ENCODE measurements at places on chromosomes 5 and 9.

DNA sequence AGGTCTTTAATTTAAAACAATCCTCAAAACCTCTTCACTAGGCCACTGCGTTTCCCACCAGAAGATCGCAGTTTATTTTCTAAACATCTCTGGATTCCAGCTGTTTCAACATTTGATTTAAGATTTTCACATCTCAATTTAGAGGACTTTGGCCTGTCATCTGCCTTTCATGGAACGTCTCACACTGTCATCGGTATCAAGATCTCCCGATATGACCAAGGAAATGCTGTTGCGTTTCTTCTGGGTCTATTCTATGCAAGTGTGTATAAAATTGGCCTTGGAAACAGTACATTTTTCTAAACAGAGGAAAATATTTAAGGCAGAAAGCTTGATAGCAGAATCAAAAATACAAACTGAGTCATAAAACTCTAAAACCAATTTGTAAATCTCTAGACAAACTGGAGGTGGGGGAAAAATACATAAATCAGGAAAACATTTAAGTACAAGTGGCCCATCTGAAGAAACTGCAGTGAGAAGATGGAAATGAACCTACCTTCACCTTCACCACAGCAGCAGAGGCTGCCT is 53.6 kb upstream of the SIMC1 start:
- H3K27ac ChIP-seq = no peak overlapping the region
- no peak overlapping the region for H3K4me3 ChIP-seq
- H3K36me3 ChIP-seq = no peaks in the 10 kb centered on the region
- DNase-seq = no peak
- H3K4me1 ChIP-seq = no peaks in the 10 kb centered on the region
- no peaks in the 10 kb centered on the region for H3K27me3 ChIP-seq

DNA sequence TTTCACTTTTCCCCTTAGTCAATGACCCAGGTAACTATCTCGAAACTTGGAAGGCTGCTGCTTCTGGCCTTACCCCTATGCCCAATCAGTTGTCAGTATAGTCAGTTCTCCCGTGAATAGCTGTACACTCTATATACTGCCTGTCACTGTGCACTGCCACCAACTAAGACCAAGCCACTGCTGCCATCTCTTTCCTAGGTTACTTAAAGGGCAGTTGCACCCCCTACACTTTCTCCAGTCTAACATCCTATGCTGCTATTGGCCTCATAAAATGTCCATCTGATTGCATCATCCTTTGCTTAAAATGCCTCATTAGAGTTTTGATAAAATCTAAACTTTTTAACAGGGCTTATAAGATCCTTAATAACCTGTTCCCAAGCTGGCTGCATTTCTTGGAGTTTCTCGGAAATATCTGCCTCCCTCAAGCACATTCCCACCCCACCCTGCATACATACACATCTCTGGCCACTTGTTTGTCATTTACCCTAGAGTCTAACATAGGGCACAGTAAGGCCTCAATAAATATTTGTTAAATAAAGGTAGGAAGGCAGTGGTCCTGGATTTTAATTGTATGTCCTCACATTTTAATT is 32.8 kb upstream of the TNFAIP8 start:
- H3K27me3 ChIP-seq = no peaks in the 10 kb centered on the region
- peak overlapping the region; percentile 60 for H3K27ac ChIP-seq
- H3K4me3 ChIP-seq = no peak overlapping the region
- no peak for DNase-seq
- H3K4me1 ChIP-seq = peaks cover 95% of the 10 kb centered on the region

DNA sequence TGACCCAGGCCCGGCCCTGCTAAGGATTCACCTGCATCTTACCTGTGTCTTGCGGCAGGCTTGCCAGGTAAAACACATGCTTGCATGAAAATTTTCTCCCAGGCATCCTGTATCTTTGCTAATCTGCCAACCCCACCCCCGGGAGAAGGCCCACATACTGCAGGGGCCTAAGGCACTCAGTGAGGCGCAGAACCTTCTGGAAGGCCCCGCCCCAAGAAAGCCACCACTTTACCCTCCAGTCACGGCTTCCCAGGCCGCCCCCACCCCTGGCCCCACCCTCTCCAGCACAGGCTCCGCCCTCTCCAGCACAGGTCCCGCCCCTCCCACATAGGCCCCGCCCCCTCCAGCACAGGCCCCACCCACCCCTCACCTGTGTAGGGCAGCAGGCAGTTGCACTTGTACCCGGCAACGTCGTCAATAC is 29.8 kb upstream of the SEC16A start:
- peak; percentile 24 for DNase-seq
- H3K36me3 ChIP-seq = peaks cover 90% of the 10 kb centered on the region
- H3K4me1 ChIP-seq = no peaks in the 10 kb centered on the region

DNA sequence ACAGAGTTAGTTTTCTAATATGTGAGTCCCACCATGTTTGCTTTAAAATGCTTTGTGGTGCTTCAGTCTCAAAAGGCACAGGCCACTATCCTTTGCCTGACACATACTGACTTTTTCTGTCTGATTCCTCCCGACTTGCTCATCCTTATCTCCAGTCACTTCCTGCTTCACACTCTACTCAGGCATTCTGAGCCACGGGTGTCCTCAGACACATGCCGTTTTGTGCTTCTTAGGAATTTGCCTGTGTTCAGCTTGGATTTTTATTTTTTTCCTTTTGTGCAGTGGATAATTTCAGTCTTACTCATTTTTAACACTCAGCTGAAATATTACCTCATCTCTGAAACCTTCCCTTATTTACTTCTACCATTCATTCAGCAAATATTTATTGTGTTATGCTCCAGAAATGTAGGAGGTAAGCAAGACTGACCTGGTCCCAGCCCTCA is 54.1 kb downstream of the MAN2A1 start:
- peaks cover 19% of the 10 kb centered on the region for H3K36me3 ChIP-seq
- H3K4me1 ChIP-seq = peaks cover 5% of the 10 kb centered on the region
- DNase-seq = no peak
- H3K27me3 ChIP-seq = no peaks in the 10 kb centered on the region
- no peak overlapping the region for H3K4me3 ChIP-seq
- no peak overlapping the region for H3K27ac ChIP-seq

- no peak overlapping the region for H3K27ac ChIP-seq
- H3K4me3 ChIP-seq = no peak overlapping the region
- H3K27me3 ChIP-seq = no peaks in the 10 kb centered on the region
- no peaks in the 10 kb centered on the region for H3K36me3 ChIP-seq
These were observed 51.5 kb downstream of the PCSK1 start for GRCh38 chr5:96381526-96381925.

DNA sequence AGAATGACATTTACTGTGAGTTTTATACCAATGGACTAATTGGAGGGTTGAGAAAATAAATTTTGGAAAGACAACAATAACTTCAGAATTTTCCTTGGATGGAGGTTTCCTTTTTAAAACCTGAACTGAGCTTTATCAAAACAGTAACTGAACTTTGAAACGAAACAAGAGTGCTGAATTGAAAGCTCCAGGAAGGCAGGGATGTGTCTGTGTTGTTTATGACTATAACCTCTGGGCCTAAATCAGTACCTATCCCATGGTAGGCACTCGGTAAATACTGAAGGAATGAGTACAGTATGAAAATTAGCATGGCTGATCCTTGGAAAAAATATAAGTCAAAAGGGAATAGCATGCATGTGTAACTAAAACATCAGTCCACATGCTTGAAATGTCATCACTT is 93.9 kb downstream of the GHR start:
- no peaks in the 10 kb centered on the region for H3K27me3 ChIP-seq
- H3K36me3 ChIP-seq = no peaks in the 10 kb centered on the region
- H3K4me3 ChIP-seq = no peak overlapping the region

DNA sequence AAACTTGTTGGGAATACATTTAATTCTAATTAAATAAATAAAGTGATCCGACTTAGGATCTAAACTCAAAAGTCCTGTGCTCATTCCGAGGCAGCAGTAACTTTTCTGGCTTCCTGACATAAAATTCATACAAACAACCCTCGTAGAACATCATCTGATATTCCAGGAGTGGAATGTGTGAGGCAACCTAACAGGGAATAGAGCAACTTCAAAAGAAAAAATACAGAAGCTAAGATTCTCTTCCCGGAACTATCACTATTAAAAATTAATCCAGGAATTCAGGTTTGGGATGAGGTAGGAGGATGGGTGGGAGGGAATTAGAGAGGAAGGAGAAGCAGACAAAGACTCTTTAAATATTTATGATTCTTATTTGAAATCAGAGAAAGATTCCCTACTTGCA is 32.9 kb upstream of the TRIO start:
- no peaks in the 10 kb centered on the region for H3K36me3 ChIP-seq
- no peak for DNase-seq
- H3K4me3 ChIP-seq = no peak overlapping the region
- no peaks in the 10 kb centered on the region for H3K4me1 ChIP-seq
- H3K27ac ChIP-seq = no peak overlapping the region
